GM19239 (cell line): ENCODE measurements at places on chromosomes 3 and 15.

GRCh38 chr3:154301561-154301960 is 22.7 kb downstream of the DHX36 start:
- no peak for DNase-seq

DNA sequence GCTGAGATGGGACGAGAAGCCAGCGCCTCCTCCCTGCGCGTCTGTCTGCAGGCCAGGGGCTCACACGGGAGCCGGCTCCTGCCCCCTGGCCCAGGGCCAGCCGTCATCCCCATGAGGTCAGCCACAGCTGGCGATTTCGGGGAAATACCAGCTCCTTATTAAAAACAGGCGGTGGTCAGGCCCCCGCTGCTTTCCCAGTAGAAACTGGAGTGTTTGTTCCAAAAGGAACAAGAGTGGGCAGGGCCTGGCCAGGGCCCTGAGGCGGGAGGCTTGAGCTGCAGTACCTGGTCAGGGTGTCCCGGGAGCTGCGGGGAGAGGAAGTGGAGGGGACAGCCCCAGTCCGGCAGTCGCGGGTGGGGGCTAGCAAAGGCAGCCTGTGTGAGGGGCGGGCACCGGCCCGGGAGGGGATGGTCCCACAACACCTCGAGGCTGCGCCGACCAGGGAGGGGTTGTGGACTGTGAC is 17.8 kb downstream of the MYL3 start:
- DNase-seq = no peak

- no peak for DNase-seq
These were observed 118.8 kb downstream of the ECT2 start for GRCh38 chr3:172869368-172869771.

GRCh38 chr3:134869153-134869726 is 74.2 kb downstream of the EPHB1 start:
- no peak for DNase-seq

GRCh38 chr3:47362701-47363100 is 18.1 kb upstream of the PTPN23 start:
- DNase-seq = no peak

DNA sequence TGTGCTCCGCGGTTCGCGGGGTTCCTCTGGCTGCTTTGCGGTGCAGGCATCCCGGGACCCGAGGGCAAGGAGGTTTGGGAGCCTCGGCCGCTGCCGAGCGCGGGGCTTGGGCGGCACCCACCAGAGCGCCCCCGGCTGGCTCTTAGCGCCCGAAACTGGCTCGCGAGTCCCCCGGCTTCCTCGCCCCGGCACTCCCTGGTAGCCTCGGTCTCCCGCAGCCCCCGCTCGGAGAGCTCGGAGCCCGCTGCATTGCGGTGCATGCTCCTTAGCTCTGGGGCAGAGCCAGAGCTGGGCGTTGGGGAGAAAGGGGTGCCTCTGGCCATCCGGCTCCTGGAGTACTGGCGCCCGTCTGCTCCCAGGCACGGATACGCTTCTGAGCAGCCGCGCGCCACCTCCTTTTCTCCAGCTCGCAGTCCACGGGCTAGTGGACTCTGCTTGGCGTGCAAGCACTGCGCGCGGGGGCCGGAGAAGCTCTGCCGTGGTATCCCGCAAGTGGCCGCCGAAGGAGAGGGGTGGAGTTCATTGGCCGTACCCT is 753 bp downstream of the EPHB1 start:
- DNase-seq = no peak

GRCh38 chr3:83438188-83438587 is 1520.6 kb upstream of the CADM2 start:
- DNase-seq = no peak

DNA sequence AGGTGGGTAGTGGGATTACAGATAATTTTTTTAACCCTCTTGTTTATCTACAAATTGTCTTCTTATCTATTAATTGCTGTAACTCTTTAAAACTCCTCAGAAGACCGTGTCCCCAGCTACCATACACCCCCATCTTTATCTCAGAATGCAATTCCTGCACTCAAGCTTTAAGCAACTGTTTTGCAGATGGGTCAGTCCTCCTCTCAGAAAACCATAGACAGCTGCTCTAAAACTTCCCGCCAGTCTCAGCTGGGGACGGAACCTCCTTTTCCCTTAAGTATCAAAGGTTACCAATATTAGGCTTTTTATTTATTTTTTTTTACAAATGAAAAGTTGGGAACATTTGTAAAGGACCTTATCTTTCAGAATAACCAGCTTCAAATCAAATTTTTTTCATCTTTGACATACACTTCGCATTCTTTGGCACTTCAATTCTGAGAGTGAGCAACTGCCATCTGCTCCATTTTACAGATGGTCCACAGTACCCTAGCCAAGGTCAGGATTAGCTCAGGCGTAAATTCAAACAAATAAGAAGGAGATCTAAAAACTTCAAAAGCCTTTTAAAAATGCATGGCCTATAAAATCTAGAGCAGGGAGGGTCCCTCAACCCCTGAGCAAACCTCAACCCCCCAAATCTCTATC is 1.3 kb downstream of the GATM start:
- DNase-seq = no peak

DNA sequence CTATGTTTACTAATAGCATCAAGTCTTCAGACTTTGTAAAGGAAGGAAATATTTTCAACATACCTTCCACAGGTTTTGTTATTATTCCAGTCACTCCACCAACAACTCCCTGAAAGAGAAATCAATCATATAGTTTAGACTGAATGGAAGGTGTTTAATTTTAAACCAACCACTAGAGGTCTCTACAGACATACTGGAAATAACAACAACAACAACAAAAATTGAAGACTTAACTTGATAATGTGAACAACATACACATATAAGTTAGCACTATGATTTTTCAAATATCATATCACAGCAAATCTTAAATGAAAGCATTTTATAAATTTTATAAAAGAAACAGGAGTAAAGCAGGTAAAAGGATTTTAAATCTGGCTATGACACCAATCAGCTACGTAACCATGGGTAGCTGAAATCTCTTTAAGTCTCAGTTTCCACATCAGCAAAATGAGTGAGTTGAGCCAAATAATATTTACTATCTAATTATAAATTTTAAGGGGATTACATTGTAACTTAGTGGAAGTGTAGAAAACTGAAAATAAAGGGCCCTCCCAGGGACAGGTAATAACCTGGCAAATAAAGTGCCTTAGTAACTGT is 188.2 kb downstream of the VPS13C start:
- DNase-seq = no peak

- DNase-seq = no peak
These were observed 66.5 kb downstream of the LEKR1 start for GRCh38 chr3:156892701-156893100.

DNA sequence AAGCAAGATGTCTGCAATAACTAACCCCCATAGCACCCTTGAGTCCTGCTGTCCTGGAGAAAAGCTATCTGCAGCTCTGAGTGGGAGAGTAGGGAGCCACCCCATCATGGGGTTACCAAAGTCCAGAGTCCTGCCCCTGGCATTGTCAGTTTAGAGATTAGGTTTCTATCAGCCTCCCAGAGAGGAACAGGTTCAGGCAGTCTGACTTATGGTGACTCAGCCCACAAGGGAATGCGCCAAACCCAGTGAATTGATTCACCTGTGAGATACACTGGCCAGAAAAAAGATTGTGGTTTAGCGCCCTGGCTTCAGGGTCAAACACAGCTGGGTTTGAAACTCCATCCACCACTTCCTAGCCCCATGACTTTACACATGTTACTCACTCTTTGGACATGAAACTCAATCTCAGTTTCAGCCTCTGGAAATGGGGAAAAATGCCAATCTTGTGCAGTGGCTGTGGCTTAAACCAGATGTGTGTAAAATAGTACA is 263.6 kb upstream of the HES1 start:
- DNase-seq = peak; percentile 28

GRCh38 chr15:90571063-90571541 is 41.4 kb downstream of the CRTC3 start:
- no peak for DNase-seq

DNA sequence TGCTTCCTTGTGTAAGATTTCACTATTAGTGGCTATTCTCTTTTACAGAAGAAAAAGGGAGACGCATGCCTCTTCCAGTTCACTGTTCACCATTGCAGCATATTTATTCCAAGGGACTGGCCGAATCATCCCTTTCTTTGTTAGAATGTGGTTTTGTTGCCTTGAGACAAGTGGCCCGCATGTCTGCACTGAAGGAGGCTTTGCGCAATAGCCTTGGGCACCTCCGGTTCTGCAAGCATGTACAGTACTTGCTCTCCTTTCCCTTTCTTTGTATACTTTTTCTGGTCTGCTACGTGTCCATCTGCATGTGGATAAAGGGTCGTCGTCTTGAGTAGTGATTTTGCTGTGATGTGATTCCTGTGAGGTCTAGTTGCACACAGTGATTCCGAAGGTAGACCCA is 43.0 kb downstream of the FLNB start:
- DNase-seq = no peak

DNA sequence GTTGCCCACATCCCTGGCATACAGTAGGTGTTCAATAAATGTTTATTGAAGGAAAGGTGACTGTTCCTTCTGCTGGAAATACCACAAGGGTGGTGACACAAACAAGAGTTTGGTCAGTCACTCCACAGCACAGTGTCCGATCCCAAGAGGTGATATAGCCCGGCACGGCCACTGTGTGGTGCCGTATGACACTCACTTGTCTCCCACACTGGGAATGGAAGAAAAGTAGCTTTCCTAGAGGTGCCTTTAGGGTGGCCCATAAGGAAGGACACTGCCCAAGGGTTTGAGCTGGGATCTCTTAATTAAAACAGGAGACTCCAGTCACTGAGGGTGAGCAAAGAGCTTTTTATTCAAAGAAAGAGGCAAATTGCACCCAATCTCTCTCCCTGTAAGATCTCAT is 40.5 kb downstream of the TGM4 start:
- no peak for DNase-seq

DNA sequence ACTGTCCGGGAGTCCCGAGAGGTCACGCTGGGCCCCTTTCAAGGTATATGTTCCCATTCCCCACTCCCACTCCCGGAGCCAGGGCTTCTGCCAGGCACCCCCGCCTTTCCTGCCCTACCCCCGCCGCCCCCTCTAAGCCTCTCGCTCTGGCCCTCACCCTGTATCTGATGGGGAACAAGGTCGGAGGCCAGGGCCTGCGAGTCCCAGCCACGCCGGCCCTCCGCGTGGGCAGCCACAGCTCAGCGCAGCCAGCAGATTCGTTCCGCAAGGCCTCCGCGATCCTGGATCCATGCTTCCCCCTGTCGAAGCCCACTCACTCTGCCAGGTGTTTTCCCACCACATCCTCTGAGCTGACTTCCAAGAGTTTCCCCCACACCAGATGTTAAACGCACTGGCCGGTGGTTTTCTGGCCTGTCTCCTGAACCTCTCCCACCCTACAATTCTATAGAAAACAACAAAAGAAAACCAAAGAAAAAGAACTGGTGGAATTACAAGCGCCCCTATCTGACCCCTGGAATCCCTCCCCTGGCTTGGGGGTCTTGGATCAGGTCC is 303.7 kb downstream of the NTRK3 start:
- no peak for DNase-seq

DNA sequence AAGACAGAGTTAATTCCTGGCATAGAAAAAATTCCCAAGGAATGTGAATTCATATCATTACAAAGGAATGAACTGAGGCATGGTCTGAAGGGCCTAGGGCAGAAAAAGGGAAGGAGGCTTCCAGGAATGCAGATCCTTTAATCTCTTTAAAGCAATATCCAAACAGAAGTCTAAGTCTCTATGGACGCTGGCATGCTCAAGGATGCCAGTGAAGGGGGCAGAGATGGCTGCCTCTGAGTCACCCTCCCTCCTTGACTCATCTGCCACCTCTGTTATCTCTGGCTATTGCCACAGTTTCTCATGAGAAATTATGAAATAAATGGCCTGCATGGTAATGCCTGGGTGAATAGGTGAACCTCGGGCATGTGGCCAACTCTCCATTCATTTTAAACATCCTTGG is 96.3 kb upstream of the BCL6 start:
- no peak for DNase-seq

DNA sequence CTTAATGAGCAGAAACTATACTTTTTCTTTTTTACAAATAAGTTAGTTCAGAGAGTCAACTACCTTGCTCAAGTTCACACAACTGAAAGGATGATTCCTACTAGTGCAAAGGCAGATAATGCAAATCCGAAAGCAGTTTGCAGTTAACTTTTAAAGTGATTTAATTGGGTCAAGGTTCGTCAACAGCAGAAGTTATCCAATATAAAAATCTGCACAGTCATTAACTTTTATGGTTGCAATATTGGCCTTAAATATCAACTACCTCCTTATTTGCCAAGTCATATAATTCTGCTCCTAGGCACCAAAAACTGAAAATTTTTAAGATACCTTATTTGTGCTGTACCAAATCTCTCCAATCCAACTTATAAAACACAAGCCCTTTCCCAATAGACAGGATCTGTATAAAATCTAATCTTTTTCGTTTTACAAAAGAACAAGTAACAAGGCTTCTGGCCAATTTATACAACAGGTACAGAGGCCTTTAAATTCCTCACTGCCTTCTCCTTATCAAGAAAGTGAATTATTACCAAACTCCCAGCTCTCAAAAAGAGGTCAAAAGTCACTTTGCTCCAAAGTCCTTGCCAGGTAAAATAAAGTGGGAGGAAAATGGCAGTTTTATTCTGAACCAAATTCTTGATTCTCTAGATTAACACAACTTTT is 416.6 kb upstream of the NECTIN3 start:
- no peak for DNase-seq

- DNase-seq = no peak
These were observed 25.5 kb downstream of the SETD5 start for GRCh38 chr3:9422712-9423424.

GRCh38 chr15:42148808-42149492 is 7.5 kb downstream of the PLA2G4F start:
- no peak for DNase-seq

DNA sequence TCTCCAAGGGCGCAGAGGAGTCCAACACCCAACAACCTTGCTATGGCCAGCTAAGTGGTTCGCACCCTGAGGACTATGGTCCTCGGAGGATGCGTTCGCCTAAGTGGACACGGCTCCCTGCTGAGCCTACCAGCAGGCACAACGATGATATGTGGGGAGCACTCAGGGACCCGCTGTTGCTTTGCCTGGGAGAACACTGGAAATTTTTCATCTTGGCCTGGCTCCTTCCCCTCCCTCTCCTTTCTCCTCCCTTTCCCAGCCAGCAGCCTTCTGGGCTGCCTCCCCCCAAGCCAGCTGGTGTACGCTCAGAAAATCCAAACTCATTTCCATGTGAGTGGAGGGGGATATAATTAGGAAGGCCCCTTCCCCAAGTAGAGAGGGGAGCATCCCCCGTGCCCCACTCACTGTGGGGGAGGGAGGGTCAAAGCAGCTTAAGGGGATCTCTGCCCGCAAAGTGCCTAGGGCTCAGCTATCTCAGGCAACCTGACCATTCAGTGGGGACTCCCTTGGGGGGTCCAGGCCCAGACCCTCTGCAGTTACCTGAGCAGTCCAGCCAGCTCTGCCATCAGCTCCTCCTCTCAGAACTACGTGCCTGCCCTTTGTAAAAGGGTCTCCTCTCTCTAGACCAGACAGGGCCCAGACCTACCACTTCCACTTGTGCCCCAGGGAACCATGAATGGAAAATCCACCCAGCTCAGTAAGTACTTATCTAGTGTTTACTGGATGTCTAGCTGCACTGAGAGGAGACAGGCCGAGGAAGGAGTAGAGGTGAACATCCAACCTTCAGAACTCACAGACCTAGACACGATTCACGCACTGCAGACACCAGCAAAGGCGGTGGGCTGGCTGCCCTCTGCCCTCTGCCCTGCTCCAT is 742 bp upstream of the SEMA7A start:
- peak; percentile 48 for DNase-seq

- DNase-seq = peak; percentile 49
These were observed 627 bp downstream of the NT5DC2 start for GRCh38 chr3:52532838-52533622.
